ENCODE measurements at places on chromosomes 16 and 17.

DNA sequence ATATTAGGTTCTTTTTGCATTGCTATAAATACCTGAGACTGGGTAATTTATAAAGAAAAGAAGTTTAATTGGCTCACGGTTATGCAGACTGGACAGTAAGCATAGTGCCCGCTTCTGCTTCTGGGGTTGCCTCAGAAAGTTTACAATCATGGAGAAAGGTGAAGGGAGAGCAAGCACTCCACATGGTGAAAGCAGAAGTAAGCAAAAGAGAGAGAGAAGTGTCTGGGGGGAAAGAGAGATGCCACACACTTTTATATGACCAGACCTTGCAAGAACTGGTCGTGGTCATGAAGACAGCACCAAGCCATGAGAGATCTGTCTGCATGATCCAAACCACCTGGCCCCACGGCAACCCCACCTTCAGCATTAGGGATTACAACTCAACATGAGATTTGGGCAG, 45.4 kb downstream of the KCNJ16 start:
- DNase-seq: no peak

- DNase-seq: no peak
These were observed 74.5 kb upstream of the RCVRN start for GRCh38 chr17:9979463-9979995.

DNA sequence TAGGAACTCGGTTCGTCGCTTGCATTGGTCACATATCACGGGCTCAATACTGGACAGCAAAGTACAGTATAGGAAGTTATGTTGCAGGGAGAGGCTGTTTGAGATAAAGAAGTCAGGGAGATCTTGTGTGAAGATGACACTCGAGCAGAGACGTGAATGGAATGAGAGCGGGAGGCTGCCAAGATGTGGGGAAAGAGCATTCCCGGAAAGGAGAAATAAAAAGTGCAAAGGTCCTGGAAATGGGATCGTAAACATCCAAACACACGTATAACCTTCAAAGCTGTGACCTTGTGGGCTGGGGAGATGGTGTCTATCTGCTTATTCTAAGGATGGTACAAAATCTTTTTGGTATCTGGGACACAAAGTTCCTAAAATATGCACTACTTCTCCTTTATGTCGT, 43.0 kb upstream of the MYOCD start:
- DNase-seq: no peak

DNA sequence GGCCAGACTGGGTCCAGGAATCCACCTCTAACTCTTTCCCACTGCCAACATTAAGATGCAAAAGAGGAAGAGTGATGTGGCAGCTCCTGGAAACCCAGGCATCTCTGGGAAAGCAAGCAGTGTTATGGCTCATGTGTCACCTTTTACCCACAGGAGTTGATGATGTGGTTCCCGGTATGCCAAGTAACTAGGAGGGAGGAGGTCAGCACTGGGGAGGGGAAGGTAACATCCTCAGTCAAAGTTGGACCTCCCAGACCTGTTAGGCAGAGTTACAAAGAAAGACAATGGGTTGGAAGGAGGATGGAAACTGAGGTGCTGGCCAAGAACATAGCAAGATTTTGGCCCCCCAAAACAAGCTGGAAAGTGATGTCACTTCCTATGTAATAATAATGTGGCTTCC, 11.4 kb downstream of the KRABD2 start:
- no peak for DNase-seq

Measured in transverse colon (tissue), 4 donors.